ENCODE measurements at places on chromosomes 11 and 22.

DNA sequence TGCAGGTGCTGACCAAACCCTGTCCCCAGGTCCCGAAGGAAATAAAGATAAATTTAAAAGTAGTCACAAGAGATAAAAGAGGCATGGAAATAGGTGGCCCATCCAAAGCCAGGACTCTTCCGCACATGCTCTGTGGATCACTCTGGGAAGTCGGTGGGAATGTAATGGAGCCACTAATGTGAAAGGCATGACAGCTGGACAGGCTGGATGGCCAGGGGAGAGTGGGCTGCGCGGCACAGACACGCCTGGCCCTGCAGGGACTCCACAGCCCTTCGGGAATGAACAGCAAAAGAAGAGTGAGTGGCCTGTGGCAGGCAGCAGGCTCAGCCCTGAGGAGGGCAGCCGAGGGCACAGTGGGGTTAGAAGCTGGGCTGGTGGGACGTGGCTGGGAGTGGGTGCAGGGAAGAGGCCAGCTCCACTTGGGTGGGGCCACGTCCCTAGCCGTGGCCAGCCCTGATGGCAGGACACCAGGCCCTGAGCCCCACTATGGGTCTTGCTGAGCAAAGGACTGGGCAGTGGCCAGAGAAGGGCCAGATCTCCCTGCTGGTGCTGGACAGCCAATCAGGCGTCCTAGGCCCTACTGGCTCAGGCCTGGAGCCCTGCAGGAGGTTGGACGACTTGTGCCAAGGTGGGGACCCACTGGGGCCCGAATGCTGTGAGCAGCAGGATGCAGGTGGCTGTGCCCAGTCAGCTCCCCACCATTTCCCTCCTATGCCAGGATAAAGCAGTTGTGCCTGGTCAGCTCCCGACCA, 31.3 kb upstream of the GNB1L start:
- DNase-seq: no peak

- DNase-seq: no peak
These were observed 28.8 kb downstream of the DKK3 start for GRCh38 chr11:11979488-11980117.

DNA sequence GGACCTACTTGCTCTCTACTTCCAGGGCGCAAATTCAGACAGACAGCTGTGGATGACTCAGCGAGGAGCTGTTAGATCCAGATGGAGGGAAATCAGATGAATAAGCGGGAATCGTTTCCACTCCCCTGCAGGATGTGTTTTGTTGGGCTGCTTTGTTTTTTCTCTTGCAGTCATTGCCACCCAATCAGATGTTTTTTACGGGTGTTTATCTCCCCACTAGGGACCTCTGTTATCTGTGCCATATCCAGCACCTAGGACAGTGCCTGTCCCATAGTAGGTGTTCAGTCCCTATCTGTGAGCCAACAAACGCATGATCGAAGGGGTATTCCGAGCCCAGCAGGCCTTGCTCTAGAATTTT, 51.1 kb upstream of the PARVG start:
- no peak for DNase-seq

DNA sequence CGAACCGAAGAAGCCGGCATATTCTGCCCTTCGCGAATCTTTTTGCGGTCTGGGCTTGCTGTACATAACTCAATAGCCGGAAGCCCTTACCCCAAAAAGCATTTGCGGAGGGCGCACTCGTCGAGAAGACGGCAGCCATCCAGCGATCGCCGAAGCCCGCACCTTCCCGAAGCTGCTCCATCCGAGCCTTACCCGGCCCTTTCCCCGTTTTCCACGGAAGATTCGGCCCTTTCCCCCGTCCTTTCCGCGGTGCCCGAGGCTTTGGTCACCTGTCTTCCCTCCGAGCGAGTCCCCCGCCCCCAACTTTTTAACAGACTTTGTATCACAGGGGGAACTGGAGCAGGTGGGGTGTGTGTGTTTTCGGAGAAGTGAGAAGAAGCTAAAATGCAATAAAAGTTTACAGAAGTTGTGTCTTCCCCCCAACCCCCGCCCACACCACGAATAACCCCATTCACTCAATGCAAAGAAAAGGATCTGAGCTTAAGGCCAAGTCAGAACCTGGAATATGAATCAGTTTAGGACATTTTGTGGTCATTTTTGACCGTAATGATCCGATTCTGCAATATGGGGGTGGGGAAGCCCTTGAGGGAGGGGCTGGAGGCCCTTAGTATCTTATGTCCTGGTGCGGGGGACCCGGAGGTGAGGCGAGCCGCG, 99.0 kb upstream of the HSD17B12 start:
- no peak for DNase-seq

GRCh38 chr11:75479597-75480145, 46.1 kb downstream of the GDPD5 start:
- no peak for DNase-seq

- no peak for DNase-seq
These were observed 128.8 kb upstream of the SORL1-AS1 start for GRCh38 chr11:121581607-121582006.

- DNase-seq: no peak
These were observed 960 bp downstream of the TSSC4 start for GRCh38 chr11:2401436-2401984.

- DNase-seq: no peak
These were observed 570.8 kb downstream of the OPCML start for GRCh38 chr11:132961453-132961852.

GRCh38 chr11:60370252-60370810, 8.0 kb upstream of the MS4A7 start:
- DNase-seq: no peak

- DNase-seq: no peak
These were observed 40.7 kb downstream of the SHANK2 start for GRCh38 chr11:71211631-71212030.

- DNase-seq: no peak
These were observed 1421.9 kb downstream of the BRD1 start for GRCh38 chr22:48405741-48406140.

GRCh38 chr11:3218483-3219280, at the start of gene MRGPRG:
Gene MRGPRG (minus strand): TSS chr11:3218813. CDS start chr11:3218813, 0 bp downstream.
- DNase-seq: no peak

- no peak for DNase-seq
These were observed 123.8 kb downstream of the ZNF280B start for GRCh38 chr22:22384668-22385244.

GRCh38 chr11:108923413-108923812, 258.5 kb downstream of the DDX10 start:
- DNase-seq: no peak

DNA sequence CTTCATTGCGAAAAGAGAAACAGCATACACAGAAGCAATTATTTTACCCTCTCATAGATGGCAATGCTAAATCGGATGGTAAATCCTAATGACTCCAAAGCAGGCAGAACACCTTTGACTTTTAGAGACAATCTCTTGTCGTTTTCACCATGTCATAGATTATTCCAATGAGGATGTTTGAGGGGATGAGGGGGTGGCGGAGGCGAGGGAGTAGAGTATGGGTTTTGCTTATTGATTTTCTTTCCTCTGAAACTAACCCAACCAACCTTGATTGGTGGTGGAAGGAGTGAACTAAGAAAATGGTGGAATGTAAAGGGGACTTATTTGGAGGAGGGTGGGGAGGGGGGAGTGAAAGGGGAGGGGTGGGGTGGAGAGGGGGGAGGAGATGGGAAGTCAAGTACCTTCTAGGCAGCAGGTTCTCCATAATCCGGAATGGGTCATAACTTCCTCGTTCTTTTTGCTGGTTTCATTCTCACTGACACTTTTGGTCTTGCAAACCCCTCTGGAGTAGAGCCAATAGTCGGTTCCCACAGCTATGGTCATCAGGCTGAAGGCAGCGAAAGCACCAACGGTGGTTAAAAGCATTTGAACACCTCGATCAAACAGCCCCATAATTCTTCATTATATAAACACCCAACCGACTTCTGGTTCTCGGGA, 1.5 kb downstream of the CACNG2 start:
- DNase-seq: no peak

- DNase-seq: no peak
These were observed 382 bp downstream of the C11orf54 start for GRCh38 chr11:93741882-93742226.

GRCh38 chr22:20279662-20280134, 11.6 kb upstream of the RTN4R start:
- DNase-seq: no peak

DNA sequence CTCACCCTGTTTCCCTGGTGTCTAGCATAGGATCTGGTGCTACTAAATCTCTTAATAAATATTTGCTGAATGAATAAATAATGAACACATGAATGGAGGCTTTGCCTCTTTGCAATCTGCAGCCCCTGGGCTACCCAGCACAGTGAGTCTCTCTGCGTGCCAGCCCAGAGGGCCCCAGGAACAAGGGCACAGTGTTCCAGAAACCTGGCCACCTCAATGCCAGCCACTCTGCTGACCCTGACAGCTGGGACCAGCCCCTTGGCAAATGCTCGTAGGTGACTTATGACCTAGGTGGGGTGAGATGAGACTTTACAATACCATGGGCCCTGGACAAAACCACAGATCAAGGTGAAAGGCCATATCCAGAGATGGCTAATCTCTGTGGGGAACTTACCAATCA, 31.6 kb downstream of the UQCR10 start:
- no peak for DNase-seq

DNA sequence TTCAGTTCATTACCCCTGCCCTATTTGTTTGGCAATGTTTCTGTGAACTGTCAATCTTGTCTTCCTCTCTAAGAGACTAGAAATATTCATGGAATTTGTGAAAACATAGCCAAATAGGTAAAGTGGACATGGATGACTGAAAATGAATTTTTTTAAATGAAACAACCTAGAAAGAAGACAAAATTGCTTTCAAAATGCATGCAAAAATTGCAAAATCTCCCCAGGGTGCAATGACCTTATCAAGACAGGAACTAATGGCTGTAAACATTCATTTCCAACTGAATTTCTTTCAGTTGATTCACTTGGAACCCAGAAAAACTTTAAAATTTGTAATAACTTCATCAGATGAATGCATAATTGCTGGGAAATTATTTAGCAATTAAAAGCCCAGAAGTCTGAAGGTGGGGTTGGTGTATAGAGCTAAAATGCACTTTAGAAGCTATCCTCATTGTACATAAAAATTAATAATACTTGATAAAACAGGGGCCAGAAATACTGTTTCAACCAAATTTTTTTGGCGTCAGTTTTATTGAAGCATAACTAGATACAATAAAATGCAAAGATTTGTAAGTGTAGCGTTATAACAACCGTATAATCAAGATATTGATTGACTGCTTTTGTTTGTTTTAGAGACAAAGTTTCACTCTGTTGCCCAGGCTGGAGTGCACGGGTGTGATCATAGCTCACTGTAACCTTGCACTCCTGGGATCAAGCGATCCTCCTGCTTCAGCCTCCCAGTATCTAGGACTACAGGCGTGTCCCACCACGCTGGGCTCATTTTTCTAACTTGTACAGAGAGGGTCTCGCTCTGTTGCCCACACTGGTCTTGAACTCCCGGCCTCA, 27.6 kb upstream of the SLC35C1 start:
- DNase-seq: no peak

DNA sequence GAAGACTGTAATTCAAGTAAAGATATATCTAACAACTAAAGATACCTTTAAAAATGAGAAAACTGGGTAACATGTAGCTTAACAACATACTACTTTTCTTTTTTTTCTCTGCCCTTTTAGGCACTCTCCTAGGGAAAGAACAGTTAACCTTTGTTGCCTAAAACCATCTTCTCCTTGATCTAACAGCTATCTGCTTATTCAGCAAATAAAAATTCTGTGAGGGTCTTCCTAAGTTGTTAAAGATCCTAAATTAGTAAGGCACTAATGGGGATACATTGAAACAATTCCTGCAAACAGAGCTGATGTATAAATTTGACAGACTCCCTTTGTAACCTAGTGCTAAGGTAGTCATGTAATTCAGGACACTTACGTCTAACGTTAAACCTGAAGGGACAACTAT, 39.1 kb downstream of the MTMR2 start:
- DNase-seq: no peak

- DNase-seq: no peak
These were observed 39.4 kb downstream of the TMEM45B start for GRCh38 chr11:129855086-129855485.

GRCh38 chr11:72525466-72525865, 91.1 kb upstream of the CLPB start:
- DNase-seq: no peak

DNA sequence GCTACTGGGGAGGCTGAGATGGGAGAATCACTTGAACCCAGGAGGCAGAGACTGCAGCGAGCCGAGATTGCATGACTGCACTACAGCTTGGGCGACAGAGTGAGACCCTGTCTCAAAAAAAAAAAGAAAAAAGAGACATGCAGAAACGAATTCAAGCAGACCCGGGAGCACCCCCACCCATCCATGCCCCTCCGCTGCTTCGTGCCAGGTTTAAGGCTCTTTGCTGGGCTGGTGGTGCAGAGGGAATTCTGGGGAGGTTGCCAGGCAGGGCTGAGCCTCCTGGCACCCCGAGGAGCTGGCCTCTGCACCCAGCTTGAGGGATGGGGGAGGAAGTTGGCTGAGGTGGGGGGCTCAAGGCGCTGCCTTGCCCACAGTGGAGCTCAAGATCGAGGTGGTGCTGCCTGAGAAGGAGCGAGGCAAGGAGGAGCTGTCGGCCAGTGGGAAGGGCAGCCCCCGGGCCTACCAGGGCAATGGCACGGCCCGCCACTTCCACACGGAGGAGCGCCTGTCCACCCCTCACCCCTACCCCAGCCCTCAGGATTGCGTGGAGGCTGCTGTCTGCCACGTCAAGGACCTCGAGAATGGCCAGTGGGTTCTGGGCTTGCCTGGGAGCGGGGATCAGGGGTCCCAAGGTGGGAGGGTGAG, 6.0 kb downstream of the AIFM3 start:
- no peak for DNase-seq

DNA sequence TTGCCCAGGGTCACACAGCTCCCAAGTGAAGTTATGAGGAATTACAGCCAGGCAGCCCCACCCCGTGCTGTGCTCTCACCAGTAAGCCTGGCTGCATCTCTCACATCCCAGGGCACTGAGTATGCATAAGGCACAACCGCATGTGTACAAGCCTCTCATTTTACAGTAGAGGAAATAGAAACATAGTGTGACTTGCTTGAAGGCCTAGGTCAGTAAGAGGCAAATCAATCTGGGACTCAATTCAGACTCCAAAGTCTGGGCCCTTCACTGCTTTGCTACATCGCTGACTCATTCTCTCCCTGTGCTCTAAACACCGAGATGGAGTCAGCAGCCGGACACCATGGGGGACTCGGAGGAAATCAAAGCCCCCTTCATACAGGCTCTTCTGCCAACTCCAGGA, 7.9 kb downstream of the ABTB2 start:
- DNase-seq: no peak

DNA sequence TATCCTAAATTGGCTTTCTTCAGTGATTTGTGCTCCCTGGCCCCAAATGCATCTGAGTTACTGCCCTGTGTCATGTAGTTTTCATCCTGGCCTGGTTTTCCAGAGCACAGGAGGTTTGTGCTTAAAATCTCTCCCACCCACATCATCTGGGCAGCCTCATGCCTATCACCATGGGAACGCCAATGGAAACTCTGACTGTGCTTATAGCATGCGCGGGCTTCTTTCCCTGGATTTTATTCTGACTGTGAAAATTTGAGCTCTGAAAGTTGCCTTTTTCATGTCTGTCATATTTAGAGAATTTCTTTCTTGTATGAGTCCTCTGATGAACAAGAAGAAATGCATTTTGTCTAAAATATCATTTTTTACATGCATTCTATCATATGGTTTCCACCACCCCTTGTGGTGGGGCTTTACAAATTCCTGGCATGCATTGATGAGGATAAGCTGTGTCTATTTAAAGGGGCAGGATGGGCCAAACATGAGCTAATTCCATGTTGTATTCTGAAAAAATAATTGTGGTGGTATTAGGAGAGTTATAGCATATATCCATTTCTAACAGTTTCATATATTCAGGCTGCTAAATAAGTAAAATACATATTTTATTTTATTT, 55.1 kb downstream of the IRAG1 start:
- DNase-seq: no peak

GRCh38 chr11:561148-562003, 606 bp downstream of the RASSF7 start:
- DNase-seq: no peak

All from B cell (primary cell).